ENCODE measurements at places on chromosomes 7 and 10.

GRCh38 chr10:66167816-66168215 lies 758.0 kb upstream of the LRRTM3 start:
- DNase-seq = no peak

GRCh38 chr10:507908-508444 lies 181.5 kb downstream of the DIP2C start:
- no peak for DNase-seq

GRCh38 chr10:75244487-75245353 lies 9.0 kb upstream of the COMTD1 start:
- no peak for DNase-seq

DNA sequence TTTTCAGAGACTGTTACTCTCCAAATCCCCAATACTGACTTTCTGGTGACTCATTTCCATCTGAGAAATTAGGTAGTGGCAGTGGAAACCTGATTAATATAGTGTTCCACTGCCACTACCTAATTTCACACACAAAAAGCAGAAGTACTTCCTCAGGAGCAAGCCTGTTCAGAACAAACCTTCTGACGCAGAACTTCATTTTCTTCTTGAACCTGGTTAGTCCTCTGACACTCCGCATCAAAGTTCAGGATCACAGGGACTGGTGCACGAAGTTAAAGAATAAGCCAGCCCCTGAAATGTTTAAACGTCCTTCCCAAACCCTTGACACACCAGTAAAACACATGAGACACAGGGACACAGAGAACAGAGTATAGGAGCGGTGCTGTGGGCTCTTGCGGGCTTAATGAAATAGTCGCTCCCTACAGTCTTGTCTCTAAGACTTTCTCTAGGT lies 4.4 kb downstream of the WDR91 start:
- no peak for DNase-seq

GRCh38 chr7:3028071-3028757 lies 15.5 kb downstream of the CARD11 start:
- DNase-seq = no peak

DNA sequence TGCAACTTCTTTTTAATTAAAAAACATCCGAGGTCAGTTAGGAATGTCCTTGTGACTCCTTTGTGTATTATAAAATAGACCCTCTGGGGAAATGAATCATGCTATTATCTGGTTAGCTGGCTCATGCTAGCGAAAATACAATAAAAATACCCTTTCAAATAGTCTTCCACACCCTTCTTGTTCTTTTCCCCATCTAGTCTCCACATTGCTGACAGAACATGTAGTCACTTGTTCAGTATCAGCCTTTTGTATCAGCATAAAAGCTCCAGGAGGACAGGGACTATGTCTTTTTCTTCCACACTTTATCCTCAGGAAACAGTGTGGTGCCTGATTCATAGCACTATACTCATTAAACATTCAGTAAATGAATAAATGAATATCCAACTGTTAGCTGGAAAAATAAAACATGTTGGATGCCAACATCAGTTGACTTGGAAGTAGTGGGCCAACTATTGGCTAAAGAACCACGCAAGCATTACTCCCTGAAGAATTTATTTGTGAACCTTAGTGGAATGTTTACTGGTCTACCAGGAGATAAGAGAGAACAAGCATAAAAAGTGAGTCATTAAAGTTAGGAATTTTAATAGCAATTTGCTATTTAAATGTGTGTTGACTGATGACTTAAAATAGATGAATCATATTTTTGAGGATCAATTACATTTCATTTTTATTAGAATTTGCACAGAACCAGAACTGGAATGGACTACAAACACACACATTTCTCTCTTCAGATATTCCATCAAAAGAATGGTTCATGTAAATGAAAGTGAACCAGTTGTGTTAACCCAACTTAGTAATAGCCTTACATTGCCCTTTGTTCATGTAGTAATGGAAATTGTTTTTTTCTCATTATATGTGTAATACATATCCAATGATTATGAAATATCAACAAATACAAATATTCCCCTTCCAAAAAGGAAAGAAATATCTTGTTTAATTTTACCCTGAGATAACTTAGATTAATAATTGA lies 129.6 kb downstream of the DKK1 start:
- no peak for DNase-seq

- peak; percentile 78 for DNase-seq
These were observed at the start of gene RBM33 for GRCh38 chr7:155644178-155644970. TSS of gene RBM33 (plus strand) at chr7:155644661. CDS start at chr7:155644877, 216 bp downstream.

DNA sequence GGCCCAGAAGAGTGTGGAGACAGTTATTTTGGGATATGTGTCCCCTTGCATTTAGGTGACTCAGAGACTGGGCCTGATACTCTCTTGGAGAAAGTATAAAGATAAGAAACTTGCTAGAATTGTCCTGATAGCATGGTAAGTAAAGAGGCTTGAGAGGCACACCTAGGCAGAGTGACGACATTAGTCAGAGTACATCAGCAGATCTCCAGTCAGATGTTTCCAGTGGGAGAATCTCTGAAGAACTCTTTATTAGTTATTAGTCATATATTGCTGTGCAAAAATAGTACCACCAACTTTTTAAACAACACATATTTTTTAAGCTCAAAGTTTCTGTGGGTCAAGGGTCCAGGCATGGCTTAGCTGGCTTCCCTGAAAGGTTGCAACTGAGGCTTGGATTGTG lies 182.6 kb downstream of the NEBL start:
- DNase-seq = no peak

- DNase-seq = no peak
These were observed 24.1 kb upstream of the ABCA13 start for GRCh38 chr7:48147078-48147591.

- no peak for DNase-seq
These were observed 52.1 kb downstream of the TBATA start for GRCh38 chr10:70733051-70733450.

- DNase-seq = no peak
These were observed 28.7 kb downstream of the CSGALNACT2 start for GRCh38 chr10:43166880-43167497.

DNA sequence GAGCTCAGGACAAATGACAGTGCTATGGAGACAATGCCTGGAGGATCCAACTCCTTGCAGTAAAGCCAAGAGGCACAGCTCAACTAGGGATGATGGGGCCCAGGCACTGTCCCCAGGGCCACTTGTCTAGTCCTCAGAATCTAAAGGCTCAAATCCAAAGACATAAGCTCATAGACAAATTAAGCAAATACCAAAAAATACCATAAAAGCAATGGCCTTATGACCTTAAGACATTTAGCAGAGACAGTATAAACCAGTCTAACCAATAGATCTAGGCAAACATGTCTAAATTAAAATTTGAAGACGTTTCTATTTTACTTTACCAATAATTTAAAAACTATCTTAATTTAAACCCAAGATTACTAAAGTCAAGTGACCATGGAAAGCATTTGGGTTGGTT lies 14.8 kb upstream of the MKLN1 start:
- no peak for DNase-seq

- DNase-seq = no peak
These were observed 76.4 kb upstream of the CDC14C start for GRCh38 chr7:48847917-48848316.

GRCh38 chr7:51593628-51594027 lies 277.0 kb upstream of the COBL start:
- no peak for DNase-seq

GRCh38 chr7:69739931-69740431 lies 141.7 kb downstream of the AUTS2 start:
- DNase-seq = no peak

DNA sequence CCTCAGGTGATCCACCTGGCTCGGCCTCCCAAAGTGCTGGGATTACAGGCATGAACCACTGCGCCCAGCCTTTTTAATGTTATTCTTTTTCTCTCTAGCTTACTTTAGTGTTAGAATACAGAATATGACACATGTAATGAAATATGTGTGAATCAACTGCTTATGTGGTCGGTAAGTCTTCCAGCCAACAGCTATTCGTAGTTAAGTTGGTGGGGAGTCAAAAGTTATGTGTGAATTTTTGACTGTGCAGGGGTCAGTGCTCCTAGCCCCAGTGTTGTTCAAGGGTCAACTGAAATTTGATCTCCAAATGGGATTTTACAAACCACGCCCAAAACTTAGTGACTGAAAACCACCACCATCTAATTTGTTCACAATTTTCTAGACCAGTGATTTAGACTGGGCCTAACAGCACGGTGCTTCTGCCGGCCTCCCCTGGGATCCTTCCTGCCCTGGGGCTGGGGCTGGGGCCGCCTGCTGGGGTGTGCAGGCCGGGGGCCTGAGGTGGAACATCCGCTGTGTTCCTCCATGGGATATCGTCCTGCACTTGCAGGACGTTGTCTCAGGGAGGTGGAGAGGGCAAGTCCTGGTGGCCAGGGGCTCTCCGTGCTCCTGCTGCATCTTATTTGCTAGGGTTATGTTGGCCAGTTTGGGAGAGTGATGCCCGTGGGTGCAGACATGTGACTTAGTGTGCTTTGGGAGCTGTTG lies 24.5 kb upstream of the GRB10 start:
- DNase-seq = no peak

- DNase-seq = no peak
These were observed 588.2 kb upstream of the KCND2 start for GRCh38 chr7:119684763-119685162.

- DNase-seq = no peak
These were observed 464.8 kb downstream of the SEMA3D start for GRCh38 chr7:84722086-84722485.

- no peak for DNase-seq
These were observed 35.4 kb upstream of the WAC start for GRCh38 chr10:28497313-28498126.
